ENCODE measurements at places on chromosomes 5 and 9.
A peak's percentile ranks its signal among the peaks of the same experiment; 100 is the strongest.

- ATAC-seq: peak; percentile 71
Observed at GRCh38 chr9:95138474-95138873, 179.0 kb downstream of the FANCC start.

DNA sequence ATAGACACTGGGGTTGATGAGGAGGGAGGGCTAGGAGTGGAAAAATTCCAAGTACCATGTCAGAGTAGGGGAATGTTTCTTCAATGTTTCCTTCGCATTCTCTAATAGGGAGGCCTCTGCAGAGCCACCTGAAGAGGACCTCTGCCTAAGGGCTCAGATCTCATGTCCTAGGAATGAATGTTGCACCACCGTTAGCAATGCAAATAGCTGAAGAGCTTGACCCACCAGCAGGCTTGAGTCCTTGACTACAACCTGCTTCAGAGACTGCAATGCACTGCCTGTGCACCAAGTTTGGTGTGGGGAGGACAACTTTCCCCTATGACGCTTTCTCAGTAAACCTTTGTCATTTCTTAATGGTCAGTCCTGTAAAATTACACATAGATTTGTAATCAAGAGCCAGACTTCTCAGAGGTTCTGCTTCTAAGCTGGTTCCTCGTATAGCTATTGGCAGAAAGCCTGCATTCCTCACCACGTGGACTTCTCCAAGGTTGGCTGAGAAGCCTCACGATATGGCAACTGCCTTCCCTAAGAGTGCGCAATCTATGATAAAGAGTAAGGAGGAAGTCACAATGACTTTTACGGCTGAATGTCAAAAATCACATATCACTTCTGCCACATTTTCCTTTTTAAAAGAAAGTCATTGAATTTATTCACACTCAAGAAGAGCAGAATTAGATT, 600.7 kb upstream of the PTGER4 start:
- ATAC-seq: no peak

DNA sequence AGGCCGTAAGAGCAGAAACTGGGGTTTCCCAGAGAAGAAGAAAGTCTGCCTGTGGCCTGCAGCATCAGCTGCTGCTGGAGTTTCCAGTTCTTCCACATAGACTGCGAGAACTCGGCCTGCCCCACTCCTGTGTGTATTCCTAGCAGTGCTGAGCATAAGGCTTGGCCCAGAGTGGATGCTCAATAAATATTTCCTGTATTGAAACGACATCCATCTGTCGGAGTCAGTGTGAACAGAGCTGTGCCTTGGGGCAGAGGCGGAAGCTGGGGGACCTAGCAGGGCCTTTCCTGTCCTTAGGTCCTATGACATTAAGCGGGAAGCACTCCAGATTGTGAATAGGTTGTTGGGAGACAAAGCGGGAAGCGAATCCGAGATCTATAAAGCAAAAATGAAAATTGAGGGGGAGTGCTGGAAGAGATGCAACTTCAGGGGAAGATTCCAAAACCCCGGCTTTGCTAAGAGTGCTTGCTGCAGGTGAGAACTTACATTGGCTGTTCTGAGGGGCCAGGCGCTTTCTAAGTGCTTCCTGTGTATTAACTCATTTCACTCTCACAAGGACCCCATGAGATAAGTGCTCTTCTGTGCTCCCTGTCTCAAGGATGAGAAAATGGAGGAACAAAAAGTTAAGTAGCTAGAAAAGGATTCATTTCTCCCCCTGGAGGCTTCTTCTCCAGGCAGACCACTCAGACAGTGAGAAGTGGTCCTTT, 76.1 kb upstream of the CXCL14 start:
- no peak for ATAC-seq

DNA sequence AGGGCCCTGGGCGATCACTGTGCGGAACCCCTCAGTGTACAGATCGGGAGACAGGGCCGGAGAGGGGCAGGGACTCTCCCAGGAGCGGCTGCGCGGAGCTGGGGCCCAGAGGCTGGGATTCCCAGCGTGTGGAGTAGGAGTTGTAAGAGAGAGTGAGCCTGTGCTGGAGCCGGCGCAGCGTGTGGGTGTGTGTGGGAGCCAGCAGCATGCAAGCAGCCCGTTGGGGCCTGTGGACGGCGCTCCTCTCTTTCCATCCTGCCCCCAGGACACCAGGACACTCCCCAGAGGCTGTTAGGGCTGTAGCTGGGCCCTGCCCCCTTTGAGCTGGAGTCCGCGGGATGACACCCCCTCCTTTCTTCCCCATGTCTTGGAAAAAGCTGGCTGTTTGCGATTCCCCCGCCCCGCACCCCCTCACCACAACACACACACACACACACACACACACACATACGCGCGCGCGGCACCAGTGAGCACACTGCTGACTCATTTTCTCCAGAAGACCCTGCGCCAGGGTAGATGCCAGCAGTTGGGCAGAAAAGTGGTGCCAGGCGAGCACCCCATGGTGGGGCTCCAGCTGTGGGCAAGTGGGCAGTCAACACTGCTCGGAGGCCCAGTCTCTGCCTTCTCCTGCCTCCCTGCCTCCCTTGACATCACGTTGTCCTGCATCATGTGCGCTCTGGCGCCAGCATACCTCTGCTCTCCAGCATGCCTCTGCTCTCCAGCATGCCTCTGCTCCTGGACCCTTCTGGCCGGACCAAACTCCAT, 1.5 kb downstream of the COL27A1 start:
- peak; percentile 74 for ATAC-seq

GRCh38 chr5:101393795-101394450, 490.8 kb upstream of the ST8SIA4 start:
- no peak for ATAC-seq

GRCh38 chr5:95448789-95449188, 57.6 kb downstream of the FAM81B start:
- no peak for ATAC-seq

All from SK-N-SH treated with all-trans-retinoic acid at 6 μM for 48 hours (cell line).